Stimulated activated CD8-positive, alpha-beta memory T cell treated with anti-CD3 and anti-CD28 coated beads, Interleukin-15, amount 100 ng/mL, for 4 hours (primary cell): ENCODE measurements at places on chromosomes 5 and 9.

DNA sequence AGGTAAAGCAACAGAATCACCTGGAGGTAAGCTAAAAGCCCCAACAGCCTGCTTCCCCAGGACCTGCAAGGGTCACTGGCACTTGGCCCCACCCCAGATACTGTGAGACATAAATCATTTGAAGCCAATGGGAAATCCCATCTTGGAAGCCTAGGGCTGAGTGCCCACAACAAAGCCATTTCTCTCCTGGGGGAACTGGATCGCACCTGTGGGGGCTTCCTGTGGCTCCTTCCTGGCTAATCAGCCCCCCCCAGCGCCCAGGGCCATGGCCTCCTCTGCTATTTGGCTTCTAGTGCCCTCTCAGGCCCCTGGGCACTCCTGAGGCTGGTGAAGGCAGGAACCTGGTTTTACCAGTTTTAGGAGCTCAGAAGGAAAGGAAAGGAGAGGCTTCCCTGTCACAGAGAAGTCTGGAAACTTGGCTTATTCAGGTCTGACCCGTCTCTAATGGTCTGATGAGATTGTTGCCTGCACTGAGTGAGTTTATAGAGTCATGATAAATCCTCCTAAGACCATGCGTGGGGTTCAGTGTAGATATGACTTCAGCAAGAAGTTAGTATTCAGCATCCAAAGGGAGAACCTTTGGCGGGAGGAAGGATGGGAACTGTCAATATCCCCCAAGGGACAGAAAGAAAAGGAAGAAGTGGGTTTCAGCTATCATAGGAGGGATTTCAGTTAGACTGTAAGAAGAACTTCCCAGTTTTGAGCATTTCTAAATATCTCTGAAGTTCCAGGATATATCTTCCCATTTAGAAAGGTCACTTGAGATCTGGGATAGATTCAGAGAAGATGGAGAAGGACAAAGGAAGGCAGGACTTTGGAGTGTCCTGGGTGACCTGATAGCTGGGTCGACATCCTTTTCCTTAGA, 1.2 kb downstream of the KCNMB1 start:
- DNase-seq, result no peak

DNA sequence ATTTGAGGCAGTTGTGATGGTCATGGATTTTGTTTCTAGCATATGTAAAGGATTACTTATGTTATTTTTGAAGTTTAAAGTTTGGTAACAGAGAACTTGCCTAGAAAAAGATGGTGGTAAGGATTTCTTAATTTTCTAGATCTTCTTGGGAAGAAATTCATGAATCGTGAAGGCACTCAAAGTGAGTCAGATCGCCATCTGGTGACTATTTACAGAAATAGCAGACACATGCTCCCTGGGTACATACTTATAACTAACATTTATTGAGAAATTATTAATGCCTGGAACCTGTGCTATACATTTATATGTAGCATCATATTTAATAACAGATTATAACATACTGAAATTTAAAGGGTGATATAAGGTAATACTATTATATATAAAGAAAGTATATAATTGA, 299.7 kb downstream of the IZUMO3 start:
- DNase-seq, result no peak

DNA sequence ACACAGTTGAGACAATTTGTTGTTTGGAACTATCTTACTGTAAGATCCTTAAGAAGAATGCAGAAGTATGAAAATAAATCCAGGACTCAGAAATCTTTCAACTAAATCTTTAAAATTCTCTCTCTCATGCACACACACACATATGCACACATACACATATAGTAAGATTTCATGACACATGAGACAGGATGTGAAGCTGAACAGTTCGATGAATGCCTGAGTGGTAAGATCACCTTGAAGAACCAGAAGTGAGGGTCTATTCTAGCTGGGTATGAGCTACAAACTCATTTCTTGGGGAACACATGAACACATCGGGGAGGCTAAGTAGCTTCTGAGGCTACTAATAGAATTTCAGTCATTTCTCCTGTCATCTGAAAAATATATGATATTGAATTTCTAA, 153.6 kb downstream of the TMC1 start:
- DNase-seq, result no peak

DNA sequence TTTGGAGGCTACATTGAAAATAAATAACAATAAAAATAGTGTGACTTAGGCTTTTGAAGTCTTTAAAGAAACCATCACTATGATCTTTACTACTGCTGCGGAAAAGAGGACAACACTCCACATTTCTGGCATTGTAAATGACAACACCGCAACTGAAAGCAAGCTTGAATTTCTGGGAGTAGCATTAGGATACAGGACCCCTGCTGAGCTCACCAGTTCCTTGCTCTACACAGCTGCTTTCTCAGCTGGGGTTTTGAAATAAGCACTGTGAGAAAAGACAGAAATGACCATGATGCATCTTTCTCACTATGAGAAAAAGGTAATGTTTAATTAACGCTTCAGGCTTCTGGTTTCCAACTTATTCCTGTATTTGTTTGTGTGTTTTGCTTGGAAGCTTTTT, 168.0 kb downstream of the TAF11L14 start:
- no peak for DNase-seq

- DNase-seq, result no peak
Observed at GRCh38 chr5:69374911-69375446, 5.4 kb downstream of the RAD17 start.

- no peak for DNase-seq
Observed at GRCh38 chr9:108443019-108443633, 412.7 kb downstream of the ACTL7B start.

- no peak for DNase-seq
Observed at GRCh38 chr9:111916234-111916645, 19.6 kb downstream of the UGCG start.

DNA sequence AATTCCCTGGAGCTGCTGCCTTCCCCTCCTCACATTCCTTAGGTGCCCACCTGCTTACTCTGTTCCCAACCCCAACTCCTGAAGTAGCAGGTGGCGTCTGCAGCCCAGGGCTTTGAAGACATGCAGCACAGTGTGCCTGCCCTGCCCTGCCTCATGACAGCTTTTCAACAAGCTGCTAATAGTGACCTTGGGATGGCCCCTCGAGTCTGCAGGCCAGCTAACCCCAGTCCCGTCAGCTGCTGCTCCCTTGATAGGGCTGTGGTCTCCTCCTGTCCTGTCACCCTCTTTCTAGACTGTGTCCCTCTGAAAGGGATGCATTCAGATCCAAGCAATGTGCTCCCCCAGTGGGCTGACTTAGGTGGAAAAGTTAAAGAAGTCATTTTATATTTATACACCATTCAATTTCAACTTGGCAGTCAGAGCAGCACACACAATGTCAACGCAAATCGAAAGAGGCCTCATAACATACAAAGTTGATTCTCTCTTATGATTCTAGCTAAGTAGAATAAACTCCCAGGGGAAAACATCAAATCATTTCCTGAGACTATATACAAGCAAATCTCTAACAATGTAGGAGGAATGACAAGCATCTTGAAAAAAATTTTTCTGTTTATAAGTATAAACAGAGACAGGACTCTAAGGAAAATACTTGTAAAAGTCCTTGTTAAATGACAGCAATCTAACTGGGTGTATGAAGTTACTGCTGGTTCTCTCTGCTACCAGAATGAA, 37.9 kb downstream of the ADRB2 start:
- no peak for DNase-seq

DNA sequence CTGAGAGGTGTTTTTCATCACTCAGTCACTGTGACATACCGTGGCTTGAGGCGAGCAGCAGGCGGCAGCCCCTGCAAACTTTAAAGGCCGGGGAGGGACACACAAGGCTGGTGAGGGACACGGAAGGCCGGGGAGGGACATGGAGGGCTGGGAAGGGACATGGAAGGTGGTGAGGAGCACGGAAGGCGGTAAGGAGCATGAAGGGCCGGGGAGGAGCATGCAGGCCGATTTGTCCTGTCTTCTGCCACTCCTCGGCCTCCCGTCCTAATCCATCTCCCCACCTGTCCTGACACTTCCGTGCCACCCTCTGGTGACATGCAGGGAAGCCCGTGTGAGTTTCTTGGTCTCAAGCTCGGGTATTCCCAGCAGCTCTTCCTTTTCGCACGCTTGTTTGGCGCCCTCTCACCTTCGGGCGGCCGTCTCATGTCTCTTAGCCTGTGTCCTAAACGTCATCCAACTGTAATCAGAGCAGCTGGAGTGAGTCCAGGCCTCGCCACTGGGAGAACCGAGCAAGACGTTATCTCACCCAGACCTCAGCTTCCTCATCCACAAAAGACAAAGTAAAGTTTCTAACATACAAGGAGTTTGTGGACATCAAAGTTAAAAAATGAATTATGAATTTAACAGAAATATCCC, 126.5 kb downstream of the MRPL36 start:
- DNase-seq, result no peak

GRCh38 chr9:33081128-33081851, 4.8 kb upstream of the SMU1 start:
- DNase-seq, result no peak

DNA sequence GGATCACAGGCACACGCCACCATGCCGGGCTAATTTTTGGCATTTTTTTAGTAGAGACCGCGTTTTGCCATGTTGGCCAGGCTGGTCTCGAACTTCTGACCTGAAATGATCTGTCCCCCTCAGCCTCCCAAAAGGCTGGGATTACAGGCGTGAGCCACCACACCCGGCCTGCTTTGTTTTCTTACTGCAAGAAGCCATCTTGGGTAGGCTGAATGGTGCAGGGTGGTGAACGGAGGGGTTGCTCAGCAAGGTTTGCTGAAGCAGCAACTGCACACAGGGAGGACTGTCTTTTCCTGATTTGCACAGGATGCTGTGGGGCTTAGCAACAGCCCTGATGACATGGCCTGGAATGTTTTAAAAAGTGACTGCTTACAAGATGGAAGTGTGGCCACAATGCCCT, 10.7 kb downstream of the ZNF354B start:
- no peak for DNase-seq

DNA sequence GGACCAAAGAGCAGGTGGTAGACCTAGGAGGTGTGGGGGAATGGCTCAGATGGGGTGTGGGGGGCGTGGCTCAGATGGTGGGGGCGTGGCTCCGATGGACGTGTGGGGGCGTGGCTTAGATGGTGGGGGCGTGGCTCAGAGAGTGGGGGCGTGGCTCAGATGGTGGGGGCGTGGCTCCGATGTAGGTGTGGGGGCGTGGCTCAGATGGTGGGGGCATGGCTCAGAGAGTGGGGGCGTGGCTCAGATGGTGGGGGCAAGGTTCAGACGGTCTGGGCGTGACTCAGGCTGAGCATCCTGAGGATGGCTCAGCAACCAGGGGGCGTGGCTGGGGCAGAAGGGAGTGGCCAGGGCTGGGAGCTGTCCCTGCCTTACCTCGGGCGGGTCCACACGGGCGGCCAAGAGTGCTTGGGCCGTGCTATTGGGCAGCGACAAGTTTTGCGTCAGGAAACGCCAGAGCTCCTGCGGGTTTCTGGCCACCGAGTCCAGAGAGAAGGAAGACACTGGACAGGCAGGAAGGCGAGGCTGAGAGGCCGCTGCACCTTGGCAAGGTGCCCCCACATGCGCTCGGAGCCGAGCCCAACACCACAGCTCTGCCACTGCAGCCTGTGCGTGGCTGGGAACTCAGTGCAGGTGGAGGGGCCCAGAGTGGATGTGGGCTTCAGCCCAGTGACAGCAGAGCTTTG, 5.9 kb downstream of the ABCA2 start:
- DNase-seq, result peak; percentile 42

DNA sequence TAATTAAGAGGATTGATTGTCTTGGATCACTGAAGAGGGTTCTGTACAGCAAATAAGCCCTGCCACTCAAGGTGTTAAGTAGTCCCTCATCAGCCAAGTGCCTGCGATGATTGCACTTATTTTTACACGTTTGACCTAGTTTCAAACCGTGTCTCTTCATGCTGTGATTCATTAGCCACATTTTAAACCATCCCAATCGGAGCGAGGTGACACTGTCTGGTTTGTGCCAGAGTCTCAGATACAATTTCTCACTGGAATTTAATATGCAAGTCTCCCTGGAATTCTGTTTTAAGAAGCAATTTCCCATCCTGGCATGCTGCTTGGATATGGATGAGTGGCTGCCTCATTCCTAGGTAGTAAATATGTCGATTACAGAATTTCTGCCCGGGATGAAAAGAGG, 1.6 kb downstream of the INSYN2B start:
- no peak for DNase-seq

- no peak for DNase-seq
Observed at GRCh38 chr9:108296056-108296455, 559.7 kb downstream of the ACTL7B start.

DNA sequence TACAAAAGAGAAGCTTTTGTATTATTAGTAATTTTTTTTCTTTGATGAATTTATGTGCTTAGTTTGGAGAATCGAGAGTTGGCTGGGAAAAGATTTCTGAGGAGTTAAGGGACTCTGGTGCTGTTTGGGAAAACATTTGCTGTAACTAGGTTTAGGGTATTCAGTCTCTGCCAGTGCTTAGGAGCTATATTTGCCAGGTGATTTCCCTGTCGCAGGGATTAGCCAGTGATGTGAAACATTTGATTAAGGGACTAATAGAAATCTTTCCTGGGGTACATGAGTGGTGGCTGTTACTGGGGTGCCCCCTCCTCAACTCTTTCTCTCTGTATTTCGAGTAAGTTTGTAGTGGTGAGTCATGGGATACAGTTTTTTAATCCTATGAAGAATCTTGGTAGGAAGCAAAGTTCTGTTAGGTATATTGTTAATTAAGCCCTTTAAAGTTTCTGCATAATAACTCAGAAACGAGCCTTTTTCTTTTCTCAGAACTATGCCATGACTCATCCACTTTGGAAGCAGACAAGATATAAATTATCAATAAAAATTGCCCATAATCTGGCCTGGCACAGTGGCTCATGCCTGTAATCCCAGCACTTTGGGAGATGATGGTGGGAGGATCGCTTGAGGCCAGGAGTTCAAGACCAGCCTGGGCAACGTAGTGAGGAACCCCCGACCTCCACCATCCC, 18.6 kb downstream of the RGMB start:
- DNase-seq, result no peak

- DNase-seq, result peak; percentile 15
Observed at GRCh38 chr5:173573126-173573960, 43.1 kb downstream of the BOD1 start.

- no peak for DNase-seq
Observed at GRCh38 chr5:107275333-107275732, 395.4 kb downstream of the EFNA5 start.

GRCh38 chr9:128771745-128772519, at the start of gene ZER1:
TSS of gene ZER1 (minus strand) at chr9:128771927. CDS start at chr9:128755565, 16,362 bp downstream.
- DNase-seq, result peak; percentile 82

GRCh38 chr9:37715260-37715659, 38.3 kb upstream of the TRMT10B start:
- DNase-seq, result no peak

- DNase-seq, result no peak
Observed at GRCh38 chr5:43061352-43062075, 21.4 kb upstream of the ANXA2R start.

GRCh38 chr5:112316006-112316405, 103.1 kb downstream of the EPB41L4A start:
- DNase-seq, result no peak
